ENCODE measurements at places on chromosomes 1 and 21. TPM values are rescaled to one million over a fixed set of nuclear protein-coding genes. Genes with fewer than 3 reads are reported as not detected.
A peak's percentile ranks its signal among the peaks of the same experiment; 100 is the strongest.

Gene TMPRSS3
- 0.30 TPM for polyA plus RNA-seq

DNA sequence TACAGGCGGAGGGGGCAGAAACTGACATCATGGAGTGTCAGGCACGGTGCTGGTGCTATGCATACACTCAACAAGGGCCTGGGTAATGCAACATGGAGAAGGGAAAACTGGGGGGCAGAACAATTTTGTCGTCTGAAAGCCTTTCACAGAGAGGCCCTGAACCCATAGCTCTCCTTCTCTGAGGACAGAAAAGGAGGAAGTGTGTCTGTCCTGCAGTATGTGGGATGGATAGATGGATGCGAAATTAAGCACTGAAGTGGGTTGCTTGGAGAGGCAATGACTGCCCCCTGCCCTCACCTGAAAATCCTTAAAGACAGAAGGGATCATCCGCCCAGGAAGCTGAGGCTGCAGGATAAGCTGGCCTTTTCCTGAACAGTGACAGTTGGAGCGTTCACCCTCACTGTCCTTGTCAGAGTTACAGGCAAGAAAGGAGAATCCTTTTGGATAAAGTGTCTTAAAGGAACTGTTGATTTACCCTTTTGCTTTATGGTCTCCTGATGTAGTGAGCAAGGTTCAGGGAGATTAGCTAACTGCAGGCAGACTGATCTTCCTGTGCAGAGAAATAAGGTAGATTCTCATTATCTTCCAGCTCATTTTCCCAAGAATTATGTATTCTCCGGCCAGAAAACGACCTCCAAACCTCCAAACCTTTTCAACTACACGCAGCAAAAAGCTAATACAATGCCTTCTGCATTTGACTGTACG is 1.6 kb upstream of the FAM20B start:
- H3K27ac ChIP-seq, result no peak overlapping the region
- H3K36me3 ChIP-seq, result no peaks in the 10 kb centered on the region
- no peaks in the 10 kb centered on the region for H3K27me3 ChIP-seq
- H3K4me1 ChIP-seq, result peaks cover 46% of the 10 kb centered on the region

Gene RRP1B
- polyA plus RNA-seq, result 4.5 TPM

Gene GPR89B
- polyA plus RNA-seq, result 7.7 TPM

- no peaks in the 10 kb centered on the region for H3K4me1 ChIP-seq
- no peaks in the 10 kb centered on the region for H3K27me3 ChIP-seq
- no peak overlapping the region for H3K4me3 ChIP-seq
- H3K36me3 ChIP-seq, result no peaks in the 10 kb centered on the region
- H3K27ac ChIP-seq, result no peak overlapping the region
Observed at GRCh38 chr1:2027961-2028583, 8.9 kb downstream of the GABRD start.

GRCh38 chr1:43414634-43415223 is 25.0 kb downstream of the SZT2 start:
- H3K27ac ChIP-seq, result no peak overlapping the region
- peaks cover 67% of the 10 kb centered on the region for H3K36me3 ChIP-seq
- H3K4me1 ChIP-seq, result no peaks in the 10 kb centered on the region

Gene MPZL1
- 61.8 TPM for polyA plus RNA-seq

Gene OR14K1
- polyA plus RNA-seq, result not detected

DNA sequence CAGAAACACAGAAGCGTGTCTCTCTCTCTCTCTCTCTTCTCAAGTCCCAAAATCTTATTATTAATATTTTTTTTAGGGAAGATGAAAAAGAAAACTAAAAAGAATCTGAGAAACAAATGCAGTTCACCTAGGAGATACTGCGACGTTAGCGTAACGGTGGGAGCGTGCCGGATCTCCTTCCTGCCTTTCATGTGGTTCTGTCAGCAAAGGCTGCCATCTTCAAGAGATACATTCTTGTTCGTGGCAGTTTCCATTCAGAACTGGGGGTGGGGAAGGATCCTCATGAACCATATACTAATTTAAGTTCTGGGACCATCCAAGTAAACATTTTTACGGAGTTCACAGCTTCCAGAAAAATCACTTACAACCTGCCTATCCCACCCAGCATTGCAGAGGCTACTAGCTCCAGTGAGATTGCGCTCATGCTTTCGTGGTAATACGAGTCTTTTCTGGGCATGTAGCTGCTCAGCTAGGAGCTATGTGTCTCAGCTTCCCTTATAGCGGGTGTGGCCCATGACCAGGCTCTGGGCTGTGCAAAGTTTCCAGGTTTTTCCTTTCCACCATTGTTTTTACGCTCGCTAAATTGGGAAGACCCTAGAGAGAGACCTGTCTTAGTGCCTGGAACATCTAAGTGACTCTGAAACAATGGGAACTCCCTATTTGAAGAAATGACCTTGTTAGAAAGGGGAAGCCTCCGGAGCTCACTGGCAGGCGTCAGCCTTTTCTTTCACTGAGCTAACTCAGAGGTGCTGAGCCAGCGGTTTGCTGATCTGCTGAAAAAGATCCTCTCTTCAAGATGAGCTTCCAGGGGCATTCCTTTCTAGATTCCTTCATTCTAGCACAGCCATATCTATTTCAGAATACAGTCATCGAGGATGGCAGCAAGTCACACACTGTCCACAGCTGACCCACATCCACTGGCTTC is 17.3 kb downstream of the SLAMF1 start:
- peak overlapping the region; percentile 7 for H3K27ac ChIP-seq
- no peaks in the 10 kb centered on the region for H3K36me3 ChIP-seq
- no peaks in the 10 kb centered on the region for H3K27me3 ChIP-seq
- H3K4me1 ChIP-seq, result peaks cover 39% of the 10 kb centered on the region

DNA sequence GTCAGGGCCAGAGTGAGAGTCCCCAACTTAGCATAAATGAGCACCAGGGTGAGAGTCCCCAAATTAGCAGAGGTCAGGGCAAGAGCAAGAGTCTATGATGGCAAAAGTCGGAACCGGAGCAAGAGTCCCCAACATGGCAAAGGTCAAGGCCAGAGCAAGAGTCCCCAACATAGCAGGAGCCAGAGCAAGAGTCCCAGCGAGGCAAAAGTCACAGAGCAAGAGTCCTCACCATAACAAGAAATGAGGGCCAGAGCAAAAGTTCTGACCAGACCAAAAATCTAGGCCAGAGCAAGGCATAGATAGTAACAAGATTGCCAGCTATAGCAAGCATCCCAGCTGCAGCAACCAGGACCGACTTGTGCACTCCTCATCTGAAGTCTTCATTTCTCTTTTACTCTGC is 3.1 kb downstream of the NSUN4 start:
- H3K27ac ChIP-seq, result no peak overlapping the region
- H3K4me3 ChIP-seq, result no peak overlapping the region
- H3K4me1 ChIP-seq, result peaks cover 19% of the 10 kb centered on the region
- no peak for DNase-seq
- peaks cover 35% of the 10 kb centered on the region for H3K36me3 ChIP-seq
- H3K27me3 ChIP-seq, result no peaks in the 10 kb centered on the region

DNA sequence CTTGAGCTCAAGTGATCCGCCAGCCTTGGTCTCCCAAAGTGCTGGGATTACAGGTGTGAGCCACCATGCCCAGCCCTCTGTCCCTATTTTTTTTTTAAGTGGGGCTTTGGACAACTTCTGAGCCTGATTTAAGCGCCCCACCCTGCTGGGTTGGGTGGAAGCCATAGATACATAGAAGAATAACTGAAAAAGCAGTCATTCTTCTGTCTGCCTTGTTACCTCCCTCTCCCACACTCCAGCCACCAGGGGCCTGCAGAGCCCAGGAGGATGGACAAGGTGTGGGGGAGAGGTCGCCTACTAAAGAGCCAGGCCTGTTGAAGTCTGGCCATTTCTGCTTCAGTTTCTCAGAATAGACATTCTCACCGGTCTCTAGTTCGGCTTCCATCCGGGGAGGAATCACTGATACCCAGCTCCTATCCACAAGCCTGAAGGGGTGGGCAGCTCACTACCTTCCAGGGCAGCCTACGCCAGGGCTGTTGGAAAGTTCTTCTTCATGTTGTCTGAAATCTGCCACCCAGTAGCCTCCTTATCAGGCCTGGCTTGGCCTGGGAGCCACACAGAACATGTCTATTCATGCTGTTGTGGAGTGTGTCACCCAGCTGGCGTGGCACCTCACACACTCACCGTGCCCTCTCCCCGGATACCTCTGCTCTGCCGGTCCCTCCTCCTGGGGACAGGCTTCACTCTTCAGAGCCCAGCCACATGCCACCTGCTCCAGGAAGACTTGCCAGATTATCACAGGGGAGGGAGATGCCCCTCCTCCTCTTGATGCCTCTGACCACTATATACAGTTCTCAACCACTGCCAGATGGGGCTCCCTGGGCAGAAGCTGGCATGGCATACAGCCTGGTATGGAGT is 27.7 kb downstream of the KNCN start:
- H3K4me1 ChIP-seq, result no peaks in the 10 kb centered on the region
- H3K27ac ChIP-seq, result no peak overlapping the region
- no peaks in the 10 kb centered on the region for H3K36me3 ChIP-seq

- no peak overlapping the region for H3K27ac ChIP-seq
- no peak overlapping the region for H3K4me3 ChIP-seq
- peaks cover 1% of the 10 kb centered on the region for H3K36me3 ChIP-seq
- no peaks in the 10 kb centered on the region for H3K4me1 ChIP-seq
- no peaks in the 10 kb centered on the region for H3K27me3 ChIP-seq
- DNase-seq, result no peak
Observed at GRCh38 chr1:51679435-51679834, 62.5 kb downstream of the OSBPL9 start.

- peaks cover 84% of the 10 kb centered on the region for H3K36me3 ChIP-seq
- no peak overlapping the region for H3K27ac ChIP-seq
- H3K27me3 ChIP-seq, result no peaks in the 10 kb centered on the region
- H3K4me1 ChIP-seq, result no peaks in the 10 kb centered on the region
- no peak overlapping the region for H3K4me3 ChIP-seq
- DNase-seq, result no peak
Observed at GRCh38 chr1:100912019-100912418, 16.1 kb downstream of the SLC30A7 start.

DNA sequence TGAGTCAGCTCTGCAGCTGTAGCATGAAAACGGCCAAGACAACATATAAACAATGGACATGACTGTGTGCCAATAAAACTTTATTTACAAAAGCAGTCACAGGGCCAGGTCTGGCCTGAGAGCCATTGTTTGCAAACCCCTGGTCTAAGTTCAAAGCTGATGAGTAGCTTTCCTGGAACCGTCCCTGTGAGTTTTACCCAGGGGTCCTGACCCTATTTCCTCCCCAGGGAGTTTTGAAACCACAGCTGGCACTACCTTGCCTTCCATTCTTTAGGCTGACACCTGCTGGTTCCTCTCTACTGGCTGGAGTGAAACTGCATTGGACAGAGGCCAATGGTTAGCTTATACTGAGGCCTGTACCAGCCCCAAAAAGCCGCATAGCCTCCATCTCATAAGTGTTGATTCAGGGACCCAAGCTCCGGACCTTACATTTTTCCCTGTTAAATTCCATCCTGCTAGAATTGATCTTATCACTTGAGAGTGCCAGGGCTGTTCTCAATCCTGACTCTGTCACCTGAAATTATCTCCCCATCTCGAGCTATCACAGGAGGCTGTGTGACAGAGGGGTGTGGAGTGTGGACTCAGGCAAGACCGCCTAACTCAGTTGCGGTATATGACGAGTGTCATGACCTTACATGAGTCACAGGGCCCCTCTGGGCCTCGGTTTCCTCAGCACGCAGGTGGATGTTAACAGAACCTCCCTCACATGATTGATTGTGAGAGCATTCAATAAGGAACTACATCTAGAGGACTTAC is 343.6 kb downstream of the NPHP4 start:
- H3K4me3 ChIP-seq, result no peak overlapping the region
- no peaks in the 10 kb centered on the region for H3K36me3 ChIP-seq
- DNase-seq, result no peak
- H3K27me3 ChIP-seq, result peaks cover 3% of the 10 kb centered on the region
- no peaks in the 10 kb centered on the region for H3K4me1 ChIP-seq

GRCh38 chr1:179773264-179773663 is 30.2 kb downstream of the FAM163A start:
- H3K4me3 ChIP-seq, result no peak overlapping the region
- no peaks in the 10 kb centered on the region for H3K4me1 ChIP-seq
- H3K27ac ChIP-seq, result no peak overlapping the region
- H3K36me3 ChIP-seq, result no peaks in the 10 kb centered on the region

DNA sequence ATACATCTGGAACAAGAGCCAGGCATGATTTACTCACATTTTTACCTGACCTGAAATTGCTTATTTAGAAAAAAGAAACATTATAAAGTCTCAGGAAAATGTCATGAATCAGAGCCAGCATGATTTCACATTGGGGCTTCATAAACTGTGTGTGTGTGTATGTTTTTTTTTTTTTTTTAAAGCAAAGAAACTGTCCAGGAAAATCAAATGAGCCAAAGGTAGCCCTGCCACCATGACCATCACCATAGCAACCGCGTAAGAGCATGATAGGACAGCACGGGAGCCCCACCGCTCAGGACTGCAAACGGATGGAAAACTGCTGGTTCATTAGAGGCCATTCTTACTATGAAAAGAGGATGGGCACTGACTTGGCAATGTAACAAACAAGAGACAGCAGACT is 139.2 kb downstream of the NTMT2 start:
- no peaks in the 10 kb centered on the region for H3K4me1 ChIP-seq
- DNase-seq, result no peak
- H3K36me3 ChIP-seq, result no peaks in the 10 kb centered on the region
- H3K27ac ChIP-seq, result no peak overlapping the region

GRCh38 chr1:207188901-207189300 is 84.9 kb downstream of the C4BPA start:
- no peaks in the 10 kb centered on the region for H3K27me3 ChIP-seq
- DNase-seq, result no peak
- H3K4me3 ChIP-seq, result no peak overlapping the region
- no peaks in the 10 kb centered on the region for H3K36me3 ChIP-seq
- no peak overlapping the region for H3K27ac ChIP-seq
- peaks cover 5% of the 10 kb centered on the region for H3K4me1 ChIP-seq

DNA sequence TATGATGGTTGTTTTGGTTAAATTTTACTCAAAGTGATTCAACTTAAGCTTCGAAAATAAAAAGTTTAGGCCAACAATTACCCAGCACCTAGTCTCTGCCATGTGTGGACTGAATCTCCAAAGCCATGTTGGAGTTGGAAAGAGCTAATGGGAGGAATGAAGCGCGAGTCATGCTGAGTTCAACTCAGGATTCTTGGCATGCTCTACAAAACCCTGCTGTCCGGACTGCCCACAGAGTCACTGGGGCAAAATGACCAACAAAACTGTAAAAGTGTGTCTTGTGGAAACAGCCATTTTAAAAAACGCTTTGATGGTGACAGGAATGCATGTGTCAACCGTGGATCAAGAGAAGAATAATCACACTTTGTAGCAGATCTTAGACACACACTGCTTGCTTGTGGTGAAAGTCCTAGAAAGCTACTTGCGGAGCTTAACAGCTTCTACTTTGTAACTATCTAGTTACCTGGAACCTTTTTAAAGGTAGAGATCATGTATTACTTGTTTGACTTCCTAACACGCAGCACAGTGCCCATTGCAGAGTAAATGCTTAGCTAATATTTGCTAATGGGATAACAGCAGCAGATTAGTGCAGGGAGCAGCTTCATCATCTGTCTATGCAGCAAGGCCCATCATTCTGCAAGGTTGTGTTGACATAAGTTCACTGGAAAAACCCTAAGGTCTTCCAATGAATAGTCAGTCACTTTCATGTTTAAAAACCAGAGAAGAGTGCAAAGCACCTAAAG is 7.0 kb upstream of the GBP6 start:
- no peaks in the 10 kb centered on the region for H3K27me3 ChIP-seq
- DNase-seq, result no peak
- H3K4me1 ChIP-seq, result peaks cover 27% of the 10 kb centered on the region

Gene FLG2
- polyA plus RNA-seq, result not detected

Gene RGS13
- not detected for polyA plus RNA-seq
